Spleen (tissue), 13 donors: ENCODE measurements at places on chromosomes 2 and 18. TPM values are rescaled to one million over a fixed set of nuclear protein-coding genes. Genes with fewer than 3 reads are reported as not detected.

- no peaks in the 10 kb centered on the region for H3K27me3 ChIP-seq
- no peaks in the 10 kb centered on the region for H3K36me3 ChIP-seq
- DNase-seq = no peak
- H3K4me1 ChIP-seq = no peaks in the 10 kb centered on the region
- H3K4me3 ChIP-seq = no peak overlapping the region
Measured at GRCh38 chr2:109602617-109603188, 11.1 kb downstream of the SEPTIN10 start.

Gene EPB41L3
- total RNA-seq = 103 TPM

Gene TGFBRAP1
- 24.0 TPM for total RNA-seq

- H3K4me1 ChIP-seq = no peaks in the 10 kb centered on the region
- DNase-seq = no peak
Measured at GRCh38 chr2:121052521-121052920, 232.5 kb downstream of the TFCP2L1 start.

DNA sequence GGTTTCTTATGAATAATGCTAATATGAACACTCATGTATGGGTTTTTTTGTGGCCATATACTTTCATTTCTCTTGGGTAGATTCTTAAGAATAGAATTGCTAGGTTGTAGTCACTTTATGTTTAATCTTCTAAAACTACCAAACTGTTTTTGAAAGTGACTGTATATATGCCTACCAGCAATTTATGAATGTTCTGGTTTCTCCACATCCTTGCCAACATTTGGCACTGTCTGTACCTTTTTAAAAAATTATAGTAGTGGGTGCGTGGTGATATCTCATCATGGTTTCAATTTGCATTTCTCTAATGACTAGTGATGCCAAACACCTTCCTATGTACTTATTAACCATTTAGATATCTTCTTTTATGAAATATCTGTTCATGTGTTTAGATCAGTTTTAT is 110.6 kb upstream of the RIOK3 start:
- H3K27ac ChIP-seq = no peak overlapping the region
- H3K36me3 ChIP-seq = no peaks in the 10 kb centered on the region
- no peaks in the 10 kb centered on the region for H3K4me1 ChIP-seq

DNA sequence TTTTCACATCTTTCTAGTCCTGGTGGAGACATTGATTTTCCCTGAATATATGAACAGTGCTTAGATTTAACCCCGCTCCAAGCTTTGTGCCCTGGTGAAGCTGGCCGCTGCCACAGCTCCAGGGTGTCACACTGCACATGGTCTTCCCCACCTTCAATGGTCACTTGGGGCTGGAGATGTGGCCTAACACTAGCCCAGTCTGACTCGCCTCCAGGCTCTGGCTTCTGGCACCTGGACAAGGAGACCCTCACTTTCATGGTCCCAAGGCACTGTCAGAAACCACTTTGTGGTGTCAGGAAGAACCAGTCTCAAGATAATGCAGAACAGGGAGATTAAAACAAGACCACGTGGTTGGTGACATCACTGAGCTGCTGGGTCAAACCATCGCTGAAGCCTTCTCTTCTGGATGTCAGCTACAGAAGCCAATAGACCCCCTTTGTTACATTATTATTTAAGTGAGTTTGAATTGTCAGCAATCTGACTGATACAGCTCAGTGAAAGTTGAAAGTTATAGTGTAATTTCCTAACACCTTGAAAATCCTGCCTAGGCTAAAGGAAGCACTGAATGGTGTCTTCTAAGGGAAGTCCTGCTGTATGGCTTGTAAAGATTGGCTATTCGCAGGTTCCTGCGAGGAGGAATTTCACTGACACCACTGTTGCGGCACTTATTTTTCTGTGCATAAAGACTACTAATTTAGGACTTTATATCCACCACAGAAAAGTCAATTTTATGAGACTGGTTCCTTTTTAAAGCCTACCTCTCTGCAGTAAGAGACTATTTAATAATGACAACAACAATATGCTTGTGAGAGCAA is 55.0 kb upstream of the CTDP1 start:
- no peaks in the 10 kb centered on the region for H3K27me3 ChIP-seq
- peaks cover 35% of the 10 kb centered on the region for H3K4me1 ChIP-seq
- no peak overlapping the region for H3K4me3 ChIP-seq
- no peaks in the 10 kb centered on the region for H3K36me3 ChIP-seq

DNA sequence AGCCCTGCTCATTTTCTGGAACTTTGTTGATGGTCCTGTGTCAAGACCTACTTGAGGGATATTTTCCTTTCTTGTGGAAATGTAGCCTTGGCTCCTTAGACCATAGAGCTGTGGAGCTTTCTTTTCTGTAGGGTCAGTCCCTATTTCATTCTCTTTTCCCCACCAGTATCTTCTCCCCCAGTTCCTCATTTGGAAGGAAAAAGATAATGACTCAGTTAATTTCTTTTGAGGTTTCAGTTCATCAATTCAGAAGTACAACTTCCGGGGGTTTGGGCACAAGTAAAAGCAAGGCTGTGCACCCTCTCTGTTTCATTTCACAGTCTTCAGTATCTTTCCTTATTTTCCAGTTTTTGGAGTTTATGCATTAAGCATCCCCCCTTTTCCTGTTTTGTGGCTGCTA is 70.7 kb downstream of the CDC42EP3 start:
- peak overlapping the region; percentile 71 for H3K27ac ChIP-seq
- H3K27me3 ChIP-seq = no peaks in the 10 kb centered on the region
- H3K36me3 ChIP-seq = no peaks in the 10 kb centered on the region

Gene VWA3B
- not detected for total RNA-seq

DNA sequence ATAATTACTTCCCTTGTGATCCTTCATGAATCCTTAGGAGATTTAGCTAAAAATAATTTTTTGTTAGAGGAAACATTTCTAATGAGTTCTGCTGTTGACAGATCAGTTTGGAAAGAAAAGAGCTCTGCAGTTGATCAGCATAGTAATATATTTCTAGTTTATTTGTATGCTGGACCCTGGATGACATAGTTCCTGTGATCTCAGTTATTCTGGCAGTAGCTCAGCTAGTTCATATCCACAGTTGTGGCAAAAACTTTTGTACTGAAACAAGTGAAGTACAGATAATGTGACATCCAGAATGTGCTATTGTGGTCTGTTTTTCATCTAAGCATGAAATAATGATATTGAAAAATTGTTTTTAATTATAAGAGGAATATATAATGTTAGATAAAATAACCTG is 33.7 kb downstream of the ABI2 start:
- H3K36me3 ChIP-seq = peaks cover 2% of the 10 kb centered on the region
- H3K27ac ChIP-seq = no peak overlapping the region
- H3K27me3 ChIP-seq = no peaks in the 10 kb centered on the region
- H3K4me3 ChIP-seq = no peak overlapping the region

Gene NT5DC4
- total RNA-seq = 3.1 TPM

DNA sequence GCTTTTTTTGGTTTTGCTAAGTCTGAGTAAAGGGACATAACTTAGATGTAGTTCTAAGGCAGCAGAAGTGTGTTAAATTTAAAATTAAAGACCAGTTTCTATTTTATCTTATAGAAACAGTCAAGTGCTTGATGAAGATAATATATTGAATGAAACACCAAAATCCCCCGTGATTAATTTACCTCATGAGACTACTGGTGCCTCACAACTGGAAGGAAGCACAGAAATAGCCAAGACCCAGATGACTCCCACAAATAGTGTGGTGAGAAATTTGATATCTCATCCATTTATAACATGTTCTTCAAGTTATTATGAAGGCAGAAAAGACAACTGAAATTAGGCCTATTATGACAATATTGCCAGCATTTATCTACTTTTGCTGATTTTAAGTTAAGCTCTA is 45.6 kb downstream of the APLF start:
- no peak overlapping the region for H3K27ac ChIP-seq
- no peak overlapping the region for H3K4me3 ChIP-seq
- H3K27me3 ChIP-seq = no peaks in the 10 kb centered on the region
- no peak for DNase-seq
- no peaks in the 10 kb centered on the region for H3K36me3 ChIP-seq

Gene RAB6C
- 0.79 TPM for total RNA-seq

Gene ERFE
- 0.49 TPM for total RNA-seq

DNA sequence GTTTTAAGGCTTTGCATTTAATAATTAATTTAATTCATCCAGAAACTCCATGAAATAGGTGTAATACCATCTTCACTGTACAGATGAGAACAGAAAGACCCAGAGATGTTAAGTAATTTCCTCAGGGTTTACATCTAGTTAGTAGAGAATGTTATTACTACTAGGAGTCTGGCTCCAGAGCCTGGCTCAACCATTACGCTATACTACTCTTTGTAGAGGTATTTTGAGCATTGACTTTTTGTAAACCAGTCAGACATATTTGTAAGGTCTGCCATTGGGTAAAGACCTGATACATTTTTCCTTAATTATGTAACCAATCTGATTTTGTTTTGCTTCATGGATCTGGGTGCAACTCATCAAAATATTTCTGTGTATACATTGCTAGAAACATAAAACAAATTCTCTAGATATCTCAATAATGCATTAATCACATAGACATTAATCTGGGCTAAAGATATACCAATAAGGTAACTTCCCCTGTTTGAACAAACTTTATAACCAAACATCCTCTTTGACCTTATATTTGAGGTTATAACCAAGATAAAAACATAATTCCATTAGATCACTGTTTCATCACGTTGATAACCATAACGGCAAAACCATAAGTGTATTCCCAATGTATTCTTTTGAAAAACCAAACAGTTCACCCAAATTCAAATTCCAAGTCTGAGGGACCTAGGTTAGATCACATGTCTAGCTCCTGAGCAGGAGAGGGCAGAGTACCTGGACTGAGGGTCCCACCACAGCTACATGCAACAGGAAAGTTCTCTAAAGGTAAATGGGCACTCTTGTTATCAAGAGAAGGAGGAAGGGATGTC is 135.0 kb downstream of the IKZF2 start:
- peaks cover 21% of the 10 kb centered on the region for H3K4me1 ChIP-seq
- no peak for DNase-seq
- no peak overlapping the region for H3K4me3 ChIP-seq

Gene EFHD1
- 69.7 TPM for total RNA-seq

Gene TMEM200C
- total RNA-seq = 1.8 TPM

Gene AMER3
- not detected for total RNA-seq

Gene ST6GAL2
- not detected for total RNA-seq

Gene CYBRD1
- 61.7 TPM for total RNA-seq

DNA sequence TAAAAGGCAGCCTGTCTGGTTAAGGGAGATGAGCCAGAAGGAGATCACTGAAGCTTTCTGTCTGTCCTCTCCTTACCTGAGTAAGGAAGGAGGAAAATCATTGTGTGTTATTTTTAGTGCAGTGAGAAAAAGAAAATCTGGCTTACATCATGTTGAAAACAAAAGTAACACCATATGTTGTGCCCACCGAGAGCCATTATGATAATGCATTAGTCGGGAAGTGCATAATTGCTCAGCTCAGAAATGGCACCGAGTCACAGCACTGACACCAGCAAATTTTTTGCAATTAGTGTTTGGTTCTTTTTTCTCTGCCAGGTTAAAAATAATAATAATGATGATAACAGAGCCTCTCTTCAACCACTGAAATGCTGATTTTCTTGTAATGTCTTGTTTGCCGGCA is 46.6 kb downstream of the HNMT start:
- no peaks in the 10 kb centered on the region for H3K36me3 ChIP-seq
- no peak overlapping the region for H3K4me3 ChIP-seq
- no peaks in the 10 kb centered on the region for H3K4me1 ChIP-seq
- H3K27ac ChIP-seq = no peak overlapping the region
- no peaks in the 10 kb centered on the region for H3K27me3 ChIP-seq
- DNase-seq = no peak

- H3K4me3 ChIP-seq = no peak overlapping the region
- no peak for DNase-seq
- peaks cover 68% of the 10 kb centered on the region for H3K4me1 ChIP-seq
- H3K27me3 ChIP-seq = no peaks in the 10 kb centered on the region
- H3K27ac ChIP-seq = no peak overlapping the region
Measured at GRCh38 chr2:224887141-224887540, 155.1 kb downstream of the DOCK10 start.

DNA sequence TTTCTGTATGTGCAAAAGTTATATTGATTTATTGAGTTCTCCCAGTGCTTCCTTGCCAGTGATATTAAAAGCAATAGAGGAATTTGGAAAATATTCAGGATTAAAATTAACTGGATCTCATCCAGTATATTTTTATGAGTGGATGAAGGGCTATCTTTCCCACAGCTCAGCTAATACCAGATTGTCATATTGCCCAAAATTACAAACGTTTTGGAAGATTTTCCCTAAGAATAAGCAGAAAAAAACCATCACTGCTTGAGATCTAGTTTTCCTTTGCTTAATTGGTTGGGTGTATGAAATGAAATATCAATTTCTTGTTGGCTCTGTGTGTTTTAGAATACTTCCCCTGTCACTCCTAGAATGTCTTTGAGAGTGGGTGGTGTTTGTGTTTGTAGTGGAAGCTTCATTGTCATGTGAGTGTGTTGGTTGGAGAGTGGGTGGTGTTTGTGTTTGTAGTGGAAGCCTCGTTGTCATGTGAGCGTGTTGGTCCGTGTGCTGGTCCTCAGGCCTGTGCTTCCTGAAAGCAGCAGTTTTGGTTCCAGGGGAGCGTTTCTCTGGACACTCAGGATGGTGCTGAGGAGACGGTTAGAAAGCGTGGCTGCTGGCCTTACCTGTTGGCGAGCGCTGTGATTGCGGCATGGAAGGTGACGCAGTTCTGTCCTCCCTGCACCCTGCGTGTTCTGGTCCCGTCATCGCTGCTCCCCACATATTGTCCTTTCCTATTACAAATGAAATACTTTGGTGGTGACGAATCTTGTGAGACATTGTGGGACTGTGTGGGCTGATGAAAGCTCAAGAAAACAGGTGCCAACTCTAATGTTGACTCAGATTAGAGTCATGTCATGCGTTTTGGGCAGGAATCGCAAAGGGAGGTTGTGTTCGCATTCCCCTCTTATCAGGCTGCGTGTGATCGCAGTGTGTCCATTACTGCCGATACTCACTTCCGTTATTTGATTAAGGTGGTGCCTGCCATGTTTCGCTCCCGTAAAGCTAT is 12.4 kb downstream of the ASB1 start:
- H3K4me1 ChIP-seq = peaks cover 76% of the 10 kb centered on the region
- no peak for DNase-seq
- H3K4me3 ChIP-seq = no peak overlapping the region
- no peaks in the 10 kb centered on the region for H3K27me3 ChIP-seq

- no peaks in the 10 kb centered on the region for H3K4me1 ChIP-seq
- H3K27ac ChIP-seq = no peak overlapping the region
- no peak for DNase-seq
Measured at GRCh38 chr2:223494942-223495341, 107.2 kb downstream of the SCG2 start.

GRCh38 chr2:235925250-235925919 is 242.8 kb downstream of the GBX2 start:
- no peaks in the 10 kb centered on the region for H3K4me1 ChIP-seq
- no peak overlapping the region for H3K4me3 ChIP-seq
- DNase-seq = no peak
- no peak overlapping the region for H3K27ac ChIP-seq
- no peaks in the 10 kb centered on the region for H3K27me3 ChIP-seq
- no peaks in the 10 kb centered on the region for H3K36me3 ChIP-seq

- H3K27ac ChIP-seq = no peak overlapping the region
- no peaks in the 10 kb centered on the region for H3K36me3 ChIP-seq
- H3K4me3 ChIP-seq = no peak overlapping the region
- DNase-seq = no peak
- no peaks in the 10 kb centered on the region for H3K27me3 ChIP-seq
- H3K4me1 ChIP-seq = peaks cover 11% of the 10 kb centered on the region
Measured at GRCh38 chr18:73688161-73688560, 459.5 kb downstream of the FBXO15 start.

- no peak for DNase-seq
- H3K27ac ChIP-seq = no peak overlapping the region
- no peak overlapping the region for H3K4me3 ChIP-seq
- H3K4me1 ChIP-seq = no peaks in the 10 kb centered on the region
- H3K27me3 ChIP-seq = no peaks in the 10 kb centered on the region
Measured at GRCh38 chr2:503288-503999, 173.8 kb downstream of the TMEM18 start.

GRCh38 chr2:181312515-181312927 is 144.7 kb upstream of the ITGA4 start:
- H3K27me3 ChIP-seq = no peaks in the 10 kb centered on the region
- H3K27ac ChIP-seq = peak overlapping the region; percentile 93
- peaks cover 66% of the 10 kb centered on the region for H3K4me1 ChIP-seq
- H3K36me3 ChIP-seq = no peaks in the 10 kb centered on the region
